ENCODE measurements at places on chromosomes 2 and 18. TPM values are rescaled to one million over a fixed set of nuclear protein-coding genes. Genes with fewer than 3 reads are reported as not detected.

DNA sequence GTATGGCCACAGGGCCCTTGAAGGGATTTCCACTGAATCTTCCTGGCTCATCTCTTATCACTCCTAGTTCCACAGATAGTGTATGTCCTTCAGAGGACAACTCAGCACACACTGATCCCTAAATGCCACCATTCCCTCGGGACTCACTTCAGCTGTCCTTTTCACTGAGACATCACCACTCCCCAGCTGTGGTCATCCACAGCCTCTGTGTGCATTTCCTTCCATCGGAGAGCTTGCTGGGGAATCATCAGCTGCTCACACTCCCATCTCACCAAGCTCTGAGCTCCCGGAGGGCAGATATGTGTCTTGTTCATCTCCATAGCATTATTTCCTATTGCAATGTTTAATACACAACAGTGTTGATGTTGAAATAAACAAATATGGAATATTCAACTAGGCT is 759.5 kb downstream of the RNF144A start:
- H3K36me3 ChIP-seq = peaks cover 12% of the 10 kb centered on the region
- no peaks in the 10 kb centered on the region for H3K27me3 ChIP-seq
- H3K4me3 ChIP-seq = no peak overlapping the region

GRCh38 chr2:135798762-135799161 is 38.2 kb downstream of the LCT start:
- H3K27me3 ChIP-seq = no peaks in the 10 kb centered on the region
- peaks cover 2% of the 10 kb centered on the region for H3K36me3 ChIP-seq
- no peak for DNase-seq
- no peak overlapping the region for H3K4me3 ChIP-seq

GRCh38 chr18:59633961-59634485 is 63.2 kb downstream of the CCBE1 start:
- no peak overlapping the region for H3K27ac ChIP-seq
- peaks cover 17% of the 10 kb centered on the region for H3K4me1 ChIP-seq
- no peak for DNase-seq

DNA sequence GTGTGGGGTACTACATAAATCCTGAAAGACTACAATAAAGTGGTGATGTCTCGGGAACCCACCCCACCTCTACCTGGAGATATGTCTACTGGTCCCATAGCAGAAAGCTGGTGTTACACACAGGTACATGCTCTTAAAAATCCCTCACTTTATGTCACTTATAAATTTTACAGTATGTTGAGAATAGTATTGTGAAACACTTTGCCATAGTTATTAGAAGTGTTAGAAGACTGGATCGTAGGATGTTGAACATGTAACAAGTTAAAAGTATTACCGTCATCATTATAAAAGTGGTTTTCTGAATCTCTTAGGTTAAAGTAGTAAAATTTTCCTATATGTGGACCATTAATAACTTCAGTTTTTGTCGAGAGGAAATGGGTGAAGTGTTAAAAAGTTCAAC is 48.6 kb downstream of the SPOPL start:
- H3K27ac ChIP-seq = no peak overlapping the region
- no peak for DNase-seq
- no peaks in the 10 kb centered on the region for H3K27me3 ChIP-seq
- H3K4me1 ChIP-seq = peaks cover 4% of the 10 kb centered on the region
- H3K4me3 ChIP-seq = no peak overlapping the region

- H3K36me3 ChIP-seq = no peaks in the 10 kb centered on the region
- no peaks in the 10 kb centered on the region for H3K27me3 ChIP-seq
- H3K27ac ChIP-seq = no peak overlapping the region
- H3K4me3 ChIP-seq = no peak overlapping the region
- no peak for DNase-seq
Measured at GRCh38 chr18:77316641-77317040, 67.0 kb downstream of the GALR1 start.

DNA sequence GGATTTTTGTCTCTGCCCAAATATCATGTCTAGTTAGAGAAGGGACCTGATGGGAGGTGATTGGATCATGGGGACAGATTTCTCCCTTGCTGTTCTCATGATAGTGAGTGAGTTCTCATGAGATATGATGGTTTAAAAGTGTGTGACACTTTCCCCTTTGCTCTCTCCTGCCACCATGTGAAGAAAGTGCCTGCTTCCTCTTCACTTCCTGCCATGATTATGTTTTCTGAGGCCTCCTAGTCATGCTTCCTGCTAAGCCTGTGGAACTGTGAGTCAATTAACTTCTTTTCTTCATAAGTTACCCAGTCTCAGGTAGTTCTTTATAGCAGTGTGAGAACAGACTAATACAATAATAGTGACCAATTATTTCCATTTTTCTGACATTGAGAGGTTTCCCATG is 167.3 kb upstream of the CYRIA start:
- no peak overlapping the region for H3K27ac ChIP-seq
- no peak for DNase-seq
- no peaks in the 10 kb centered on the region for H3K36me3 ChIP-seq
- no peaks in the 10 kb centered on the region for H3K4me1 ChIP-seq

DNA sequence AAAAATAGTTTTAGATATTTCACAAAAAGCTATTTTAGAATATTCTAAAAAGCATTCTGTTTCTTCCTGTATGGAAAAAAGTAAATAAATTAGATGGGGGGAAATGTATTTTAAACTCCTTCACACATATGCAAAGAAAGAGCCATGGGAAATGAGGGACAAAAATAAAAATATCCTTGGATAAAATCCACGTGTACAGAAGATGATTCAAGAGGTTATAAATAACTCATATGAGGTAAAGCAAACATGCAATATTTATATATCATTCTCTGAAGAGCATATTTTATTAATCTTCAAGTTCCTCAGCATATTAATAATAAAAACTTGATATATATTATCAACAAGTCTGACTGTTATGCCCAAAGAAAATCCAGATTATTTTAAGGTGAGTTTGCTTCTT is 8.8 kb upstream of the GFPT1 start:
- H3K27ac ChIP-seq = no peak overlapping the region
- DNase-seq = no peak
- H3K4me1 ChIP-seq = no peaks in the 10 kb centered on the region
- no peak overlapping the region for H3K4me3 ChIP-seq
- no peaks in the 10 kb centered on the region for H3K27me3 ChIP-seq

The MZT2A gene
- 114 TPM for total RNA-seq

DNA sequence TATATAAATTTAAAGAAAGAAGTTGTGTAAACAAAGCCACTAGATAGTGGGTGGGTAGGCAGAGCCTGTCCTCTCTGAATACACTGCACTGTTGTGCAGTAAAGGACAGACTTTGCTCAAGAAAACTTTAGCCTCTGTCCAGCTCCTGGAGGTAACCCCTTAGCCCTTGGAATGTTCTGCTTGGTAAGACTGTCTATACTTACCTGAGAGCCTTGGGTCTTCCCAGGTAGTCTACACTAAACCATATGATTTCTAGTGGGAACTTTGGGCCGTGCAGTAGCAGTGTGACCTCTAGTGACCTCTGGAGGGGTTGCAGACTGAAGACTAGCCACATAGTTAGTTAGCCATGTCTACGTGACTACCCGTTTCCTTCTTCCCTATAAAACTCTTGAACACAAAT is 678.3 kb upstream of the NRXN1 start:
- no peaks in the 10 kb centered on the region for H3K36me3 ChIP-seq
- no peaks in the 10 kb centered on the region for H3K27me3 ChIP-seq
- H3K4me3 ChIP-seq = no peak overlapping the region
- peaks cover 6% of the 10 kb centered on the region for H3K4me1 ChIP-seq
- H3K27ac ChIP-seq = no peak overlapping the region
- no peak for DNase-seq

The DTNA gene
- total RNA-seq = 13.3 TPM

The CABYR gene
- total RNA-seq = 9.5 TPM

The ZSWIM2 gene
- not detected for total RNA-seq

- no peak for DNase-seq
- H3K36me3 ChIP-seq = no peaks in the 10 kb centered on the region
- peaks cover 13% of the 10 kb centered on the region for H3K4me1 ChIP-seq
- no peak overlapping the region for H3K4me3 ChIP-seq
- peaks cover 29% of the 10 kb centered on the region for H3K27me3 ChIP-seq
- H3K27ac ChIP-seq = no peak overlapping the region
Measured at GRCh38 chr18:49890041-49890440, 76.7 kb upstream of the ACAA2 start.
